ENCODE measurements at places on chromosomes 3 and 15.
A peak's percentile ranks its signal among the peaks of the same experiment; 100 is the strongest.

DNA sequence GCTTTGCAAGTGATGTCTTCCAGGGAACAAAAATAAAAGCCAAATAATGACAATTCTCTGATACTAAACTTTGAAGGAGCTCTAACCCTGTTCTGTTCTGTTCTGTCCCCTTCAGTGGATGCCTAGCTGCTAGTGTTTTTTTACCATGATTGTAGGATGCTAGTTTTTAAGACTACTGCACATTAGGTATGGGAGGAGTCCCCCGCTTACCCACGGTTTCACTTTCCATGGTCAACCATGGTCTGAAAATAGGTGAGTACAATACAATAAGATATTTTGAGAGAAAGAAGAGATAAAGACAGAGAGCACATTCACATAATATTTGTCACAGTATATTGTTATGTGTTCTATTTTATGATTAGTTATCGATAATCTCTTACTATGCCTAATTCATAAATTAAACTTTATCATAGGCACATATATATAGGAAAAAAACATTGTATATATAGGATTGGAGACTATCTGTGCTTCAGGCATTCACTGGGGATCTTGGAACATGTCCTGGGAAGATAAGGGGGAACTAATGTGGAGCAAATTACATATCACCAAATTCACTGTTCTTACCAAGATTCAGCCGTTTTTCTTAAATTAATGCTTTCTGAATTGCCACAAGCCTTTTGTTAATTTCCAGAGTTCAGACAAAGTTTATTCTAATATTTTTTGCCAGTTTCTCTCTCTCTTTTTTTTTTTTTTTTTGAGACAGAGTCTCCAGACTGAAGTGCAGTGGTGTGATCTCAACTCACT lies 32.8 kb upstream of the POMGNT2 start:
- no peak for DNase-seq

GRCh38 chr3:35709691-35710090 lies 70.4 kb downstream of the ARPP21 start:
- DNase-seq = no peak

DNA sequence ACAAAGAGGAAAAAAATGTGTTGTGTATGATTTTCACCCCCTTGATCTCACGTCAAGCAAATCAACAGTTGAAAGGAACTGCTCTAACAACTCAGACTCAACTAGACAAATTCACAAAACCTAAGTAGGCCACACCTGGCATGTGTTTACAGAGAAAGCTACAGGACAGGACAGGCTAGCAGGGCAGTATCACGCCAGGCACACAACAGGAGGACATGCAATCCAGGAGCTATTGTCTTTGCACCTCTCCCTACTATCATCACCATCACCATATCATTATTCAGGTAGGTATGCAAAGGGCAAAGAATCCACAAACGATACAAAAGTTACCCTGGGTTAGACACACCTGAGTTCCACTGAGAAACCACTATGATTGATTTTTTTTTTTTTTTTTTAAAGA lies 86.4 kb downstream of the TBL1XR1 start:
- no peak for DNase-seq

- no peak for DNase-seq
Measured at GRCh38 chr15:94586099-94586498, 354.7 kb downstream of the MCTP2 start.

DNA sequence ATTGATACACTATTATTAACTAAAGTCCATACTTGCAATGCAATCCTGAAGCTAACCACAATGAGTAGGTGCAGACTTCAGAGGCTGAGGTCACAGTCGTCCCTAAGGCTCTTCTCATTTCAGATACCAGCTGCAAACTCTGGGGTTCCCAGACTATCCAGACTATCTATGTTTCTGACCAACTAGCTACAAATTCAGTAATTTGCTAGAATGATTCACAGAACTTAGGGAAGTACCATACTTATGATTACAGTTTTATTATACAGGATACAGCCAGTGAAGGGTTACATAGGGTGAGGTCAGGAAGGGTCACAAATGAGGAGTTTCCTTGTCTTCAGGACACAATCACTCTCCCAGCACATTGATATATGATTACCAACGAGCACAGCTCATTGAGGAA lies 36.5 kb downstream of the PPM1L start:
- no peak for DNase-seq

- peak; percentile 70 for DNase-seq
Measured at GRCh38 chr15:41494190-41494921, 682 bp downstream of the ITPKA start.
